NCI-H526 treated with DMSO at 0.1 percent for 48 hours (cell line): ENCODE measurements at places on chromosomes 1 and 21.

DNA sequence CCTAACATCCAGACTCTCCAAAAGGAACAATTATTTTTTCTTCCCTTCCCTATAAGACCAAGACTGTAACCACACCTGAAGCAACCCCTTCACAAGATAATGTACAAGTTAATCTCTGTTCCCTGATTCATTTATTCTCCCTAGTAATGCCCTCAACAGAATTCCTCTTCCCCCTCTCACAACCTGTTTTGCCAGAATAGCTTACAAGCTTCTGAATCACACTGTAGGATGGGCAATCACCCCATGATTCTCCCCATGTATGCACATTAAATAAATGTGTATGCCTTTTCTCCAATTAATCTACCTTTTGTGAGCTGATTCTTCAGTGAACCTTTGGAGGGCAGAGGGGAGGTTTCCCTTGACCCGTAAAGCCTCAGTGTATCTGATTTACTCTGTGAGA lies 20.9 kb upstream of the RNF11 start:
- no peak for DNase-seq

GRCh38 chr1:3905266-3905952 lies 5.3 kb upstream of the C1orf174 start:
- no peak for DNase-seq

DNA sequence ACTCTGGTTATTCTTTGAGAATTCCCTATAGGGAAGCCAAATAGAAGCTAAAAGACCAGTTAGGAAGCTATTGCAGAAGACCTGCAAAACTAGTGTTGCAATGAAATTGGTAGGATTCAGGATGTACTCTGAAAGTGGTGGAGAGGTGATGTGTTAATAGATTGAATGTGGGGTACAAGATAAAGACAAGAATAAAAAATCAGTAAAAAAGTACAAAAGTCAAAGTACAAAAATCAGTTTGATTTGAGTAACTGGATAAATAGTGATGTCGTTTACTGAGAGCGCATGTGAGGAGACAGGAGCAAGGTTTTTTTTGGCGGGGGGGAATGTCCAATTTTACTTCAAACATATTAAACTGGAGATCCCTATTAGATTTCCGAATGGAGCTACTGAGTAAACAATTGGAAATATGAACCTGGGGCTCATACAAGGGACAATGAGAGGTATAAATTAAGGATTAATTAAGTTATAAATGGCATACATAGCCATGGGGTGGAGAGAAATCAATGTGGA lies 2.5 kb upstream of the DCAF8 start:
- no peak for DNase-seq

GRCh38 chr1:6059866-6060265 lies 14.2 kb downstream of the KCNAB2 start:
- no peak for DNase-seq

- DNase-seq = peak; percentile 49
Measured at GRCh38 chr1:58874342-58874741, 90.5 kb upstream of the JUN start.

GRCh38 chr1:219283541-219283940 lies 109.9 kb downstream of the LYPLAL1 start:
- no peak for DNase-seq

DNA sequence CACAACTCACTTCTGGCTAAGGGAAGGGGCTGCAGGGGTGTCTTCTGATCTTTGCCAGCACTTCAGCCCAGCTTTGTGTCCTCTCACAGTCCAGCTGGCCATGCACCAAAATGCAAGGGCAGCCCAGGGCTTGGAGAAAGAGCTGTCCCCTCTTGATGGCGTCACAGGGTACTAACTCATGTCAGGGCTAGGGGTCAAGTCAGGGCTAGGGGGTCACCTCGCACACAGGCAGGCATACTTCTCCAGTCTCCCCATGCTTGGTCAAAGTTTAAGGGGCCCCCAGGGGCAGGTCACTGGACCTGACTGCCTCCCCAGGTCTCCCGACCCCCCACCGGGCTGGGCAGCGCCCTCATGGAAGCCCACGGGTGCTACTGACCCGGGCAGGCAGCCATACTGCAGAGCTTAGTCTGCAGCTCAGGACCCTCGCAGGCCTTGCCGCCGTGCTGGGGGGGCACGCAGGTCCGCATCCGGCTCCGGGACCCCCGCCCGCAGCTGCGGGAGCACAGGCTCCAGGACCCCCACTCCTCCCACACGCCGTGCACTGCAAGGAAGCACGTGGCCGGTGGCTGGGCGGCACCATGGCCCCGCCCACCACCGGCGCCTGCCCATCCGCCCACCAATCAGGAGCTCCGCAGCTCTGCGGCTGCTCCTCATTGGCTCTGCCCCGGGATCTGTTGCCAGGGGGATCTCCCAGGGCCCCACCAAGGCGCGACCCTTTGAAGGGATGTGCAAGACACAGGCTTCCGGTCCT lies 21.5 kb downstream of the ADGRB2 start:
- DNase-seq = no peak

GRCh38 chr1:206493279-206493678 lies 14.1 kb upstream of the RASSF5 start:
- no peak for DNase-seq

DNA sequence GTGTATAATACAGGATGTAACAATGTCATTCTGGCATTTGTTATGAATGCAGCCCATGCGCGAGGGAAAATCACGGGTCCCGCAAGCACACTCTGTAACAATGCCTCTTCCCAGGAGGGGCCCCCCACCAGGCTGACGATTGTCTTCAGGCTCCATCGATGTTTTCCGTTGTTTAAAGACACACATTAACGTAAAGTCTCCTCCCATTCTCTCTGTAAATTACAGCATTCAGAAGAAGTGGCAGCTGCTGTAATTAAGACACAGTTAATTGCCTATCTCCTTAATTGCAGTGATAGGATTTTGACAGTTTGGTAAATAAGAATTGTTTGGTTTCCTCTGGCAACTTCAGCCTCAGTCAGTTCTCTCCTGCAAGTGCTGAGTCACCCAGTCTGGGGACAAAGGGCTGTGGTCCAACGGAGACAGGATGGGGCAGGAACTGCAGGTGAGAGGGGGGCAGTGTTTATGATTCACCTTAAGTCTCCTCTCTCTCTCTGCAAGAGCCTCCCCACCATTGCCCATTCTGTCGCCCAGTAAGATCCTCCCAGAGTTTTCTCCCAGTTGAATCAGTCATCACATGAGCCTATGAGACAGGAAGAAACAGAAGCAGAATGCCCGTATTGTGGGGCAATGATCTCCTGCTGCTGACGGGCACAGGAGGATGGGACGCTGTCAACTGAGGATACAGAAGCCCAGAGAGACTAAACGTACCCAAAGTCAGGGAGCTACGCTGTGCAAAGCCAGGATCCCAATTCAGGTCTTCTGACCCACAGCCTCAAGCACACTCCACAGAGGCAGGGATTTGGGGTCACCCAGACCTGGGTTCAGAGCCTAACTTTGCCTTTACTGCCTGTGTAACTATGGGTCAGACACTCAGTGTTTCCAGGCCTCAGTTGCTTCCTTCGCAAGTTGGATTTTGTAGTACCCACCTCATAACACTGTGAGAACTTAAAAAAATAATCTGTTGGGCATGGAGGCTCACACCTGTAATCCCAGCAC lies 110.0 kb downstream of the ADSS2 start:
- DNase-seq = no peak

DNA sequence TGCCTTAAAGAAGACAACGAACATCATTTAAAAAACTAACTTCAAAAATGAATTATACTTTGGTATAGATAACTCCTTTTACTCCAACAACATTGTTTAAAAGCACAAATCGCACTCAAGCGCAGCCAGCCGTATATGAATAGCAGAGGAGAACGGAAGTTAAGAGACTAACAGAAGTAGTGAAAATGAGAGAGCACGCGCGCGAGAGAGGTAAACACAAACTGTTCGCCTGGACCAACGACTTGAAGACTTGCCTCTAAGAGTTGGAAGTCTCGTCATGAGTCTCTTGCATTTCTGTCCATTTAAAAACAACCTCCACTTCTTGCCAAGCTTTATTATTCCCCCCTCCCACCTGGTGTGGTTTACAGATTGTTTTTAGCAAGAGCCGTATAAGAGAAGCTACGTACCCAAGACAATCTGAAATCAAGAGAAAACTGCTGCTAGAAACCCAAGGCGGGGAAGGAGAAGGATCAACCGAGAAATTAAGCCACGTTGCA lies 479 bp downstream of the SELENOF start:
- peak; percentile 51 for DNase-seq

DNA sequence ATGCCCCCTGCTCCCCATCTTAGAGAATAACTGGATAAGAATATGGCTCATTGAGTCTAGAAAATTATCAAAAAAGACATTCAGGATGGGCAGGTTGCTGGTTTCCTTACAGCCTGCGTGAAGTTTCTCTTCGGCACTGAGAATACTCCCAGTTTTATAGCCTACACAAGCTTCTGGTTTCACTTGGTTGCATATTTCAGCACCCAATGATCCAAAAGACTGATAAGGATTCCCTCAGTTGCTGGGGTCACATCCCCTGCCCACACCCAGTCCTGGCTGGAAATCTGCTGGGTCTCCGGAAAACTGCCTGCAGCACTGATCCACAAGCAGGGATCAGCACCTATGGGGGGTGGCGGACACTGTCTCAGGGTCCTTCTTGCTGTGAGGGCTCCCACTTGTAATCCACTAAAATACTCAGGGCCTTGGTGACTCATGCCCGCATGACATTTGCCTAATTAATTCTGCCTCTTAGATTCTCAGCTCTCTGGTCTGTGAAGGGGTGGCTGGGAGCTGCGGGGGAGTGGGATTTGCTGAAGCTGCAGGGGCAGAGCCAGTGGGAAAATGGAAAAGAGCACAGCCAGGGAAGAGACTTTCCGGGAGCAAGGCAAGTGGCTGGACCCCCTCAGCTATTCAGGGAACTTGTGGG lies 142.5 kb downstream of the ZNF648 start:
- no peak for DNase-seq

DNA sequence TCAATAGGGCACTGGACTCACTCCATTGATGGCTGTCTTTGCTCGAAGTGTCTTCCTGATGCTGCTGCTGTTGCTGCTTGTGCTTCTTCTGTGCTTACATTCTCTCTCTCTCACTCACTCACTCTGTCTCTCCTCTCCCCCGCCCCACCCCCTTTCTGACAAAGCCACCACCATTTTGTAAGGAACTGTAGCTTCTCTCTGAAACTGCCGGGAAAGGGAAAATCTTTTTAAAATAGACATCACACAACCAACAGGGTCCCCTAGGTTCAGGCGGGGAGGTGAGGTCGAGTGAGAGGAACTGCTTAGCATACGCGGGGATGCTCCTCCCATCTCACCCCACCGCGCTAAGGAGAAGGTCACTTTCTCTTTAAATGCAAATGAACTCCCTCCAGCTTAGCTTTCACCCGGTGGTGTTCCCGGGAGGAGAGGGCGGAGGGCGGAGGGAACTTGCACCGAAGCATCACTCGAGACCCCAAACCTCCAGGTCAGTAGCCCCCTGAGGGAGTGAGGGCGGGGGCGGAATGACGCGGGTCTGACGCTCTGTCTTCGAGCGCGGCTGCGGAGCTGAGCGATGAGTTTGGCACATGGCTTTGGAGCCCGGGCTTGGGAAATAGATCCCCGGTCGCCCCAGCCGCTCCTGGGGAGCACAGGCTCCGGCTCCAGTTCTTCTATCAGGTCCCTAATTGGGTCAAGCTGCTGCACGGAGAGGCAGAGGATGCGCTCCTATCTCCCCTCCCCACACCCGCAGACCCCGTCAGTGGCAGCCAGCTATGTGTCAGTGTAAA lies at the start of gene CCDC28B:
TSS of gene CCDC28B (plus strand) at position 370 of the 785 bp plus-strand sequence. CDS start 1,341 bp downstream, outside the sequence.
- peak; percentile 40 for DNase-seq

- no peak for DNase-seq
Measured at GRCh38 chr1:109689844-109690405, 2.3 kb downstream of the GSTM1 start.

DNA sequence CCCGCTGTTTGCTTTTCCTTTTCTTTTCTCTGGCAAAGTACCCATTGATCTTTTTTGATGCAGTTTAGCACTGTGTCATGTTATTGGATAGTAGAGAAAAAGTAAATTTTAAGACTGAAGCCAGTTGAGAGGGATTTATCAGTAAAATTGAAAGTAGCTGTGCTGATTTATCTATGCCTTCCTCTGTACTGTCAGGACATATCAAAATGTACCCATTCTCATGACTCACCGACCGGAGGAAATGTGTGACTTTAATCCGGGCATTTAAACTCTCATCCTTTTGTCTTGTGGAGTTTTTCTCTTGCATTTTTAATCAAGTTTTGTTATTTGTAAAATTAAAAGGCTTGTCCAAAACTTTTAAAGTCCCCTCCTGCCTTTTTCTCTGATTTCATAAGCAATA lies 276.6 kb upstream of the FMN2 start:
- DNase-seq = no peak

DNA sequence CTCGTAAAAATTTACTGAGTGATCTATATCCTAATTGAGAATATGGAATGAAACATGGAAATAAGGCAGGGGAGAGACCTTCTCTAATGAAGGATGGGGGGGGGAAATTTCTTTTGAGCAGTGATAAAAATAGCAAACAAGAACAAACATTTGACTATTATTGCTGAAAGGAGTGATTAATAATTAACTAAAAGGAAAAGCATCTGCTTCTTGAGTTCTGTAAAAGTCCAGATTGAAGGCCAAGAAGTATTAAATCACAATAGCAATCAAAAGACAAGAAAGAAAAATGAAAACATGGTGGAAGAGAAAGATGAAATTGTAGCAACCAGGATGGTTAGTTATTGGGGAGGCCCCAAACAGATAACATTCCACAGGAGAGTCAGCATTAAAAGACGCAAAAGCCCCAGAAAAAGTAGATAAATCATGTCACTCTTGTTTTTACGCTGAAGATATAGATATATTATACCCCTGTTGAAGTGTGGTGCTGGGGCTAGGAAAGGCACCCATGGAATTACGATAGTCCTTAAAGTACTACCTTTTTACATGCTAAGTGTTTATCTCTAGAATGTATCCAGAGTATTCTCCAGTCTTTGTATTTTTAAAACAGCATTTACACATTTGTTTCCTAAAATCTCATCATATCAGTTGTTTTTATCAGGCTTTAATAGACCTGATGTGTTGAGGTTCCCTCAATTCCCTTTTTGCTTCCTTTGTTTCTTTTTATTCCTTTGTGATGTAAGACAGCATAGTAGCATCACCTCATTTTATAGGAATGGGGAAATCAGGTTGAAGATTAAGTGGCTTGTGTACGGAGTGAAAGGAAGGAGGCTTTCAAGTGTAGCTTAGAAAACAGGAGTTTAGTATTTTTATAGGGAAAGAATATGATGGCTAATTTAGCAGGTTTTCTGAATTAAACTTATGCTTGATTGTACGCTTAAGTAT lies 28.9 kb downstream of the DISP1 start:
- no peak for DNase-seq
